ENCODE measurements at places on chromosomes 16 and 17. TPM values are rescaled to one million over a fixed set of nuclear protein-coding genes. Genes with fewer than 3 reads are reported as not detected.
A peak's percentile ranks its signal among the peaks of the same experiment; 100 is the strongest.

- DNase-seq: peak; percentile 26
These were observed 6.0 kb upstream of the RNF213 start for GRCh38 chr17:80254396-80255251.

Gene KRTAP4-3
- not detected for polyA plus RNA-seq

Gene MRM3
- 26.1 TPM for polyA plus RNA-seq

Gene LITAFD
- not detected for polyA plus RNA-seq
